Activated CD8-positive, alpha-beta T cell treated with anti-CD3 and anti-CD28 coated beads, Interleukin-2, amount 10 ng/mL, durations not matched to agents 7 days and 5 days (primary cell): ENCODE measurements at places on chromosomes 16 and 17.

GRCh38 chr17:79831265-79832217, 7.7 kb downstream of the CBX4 start:
- DNase-seq = peak; percentile 20

- DNase-seq = no peak
Measured at GRCh38 chr17:80952291-80952690, 39.4 kb upstream of the CHMP6 start.

- DNase-seq = no peak
Measured at GRCh38 chr16:56909527-56909979, 22.4 kb upstream of the HERPUD1 start.

DNA sequence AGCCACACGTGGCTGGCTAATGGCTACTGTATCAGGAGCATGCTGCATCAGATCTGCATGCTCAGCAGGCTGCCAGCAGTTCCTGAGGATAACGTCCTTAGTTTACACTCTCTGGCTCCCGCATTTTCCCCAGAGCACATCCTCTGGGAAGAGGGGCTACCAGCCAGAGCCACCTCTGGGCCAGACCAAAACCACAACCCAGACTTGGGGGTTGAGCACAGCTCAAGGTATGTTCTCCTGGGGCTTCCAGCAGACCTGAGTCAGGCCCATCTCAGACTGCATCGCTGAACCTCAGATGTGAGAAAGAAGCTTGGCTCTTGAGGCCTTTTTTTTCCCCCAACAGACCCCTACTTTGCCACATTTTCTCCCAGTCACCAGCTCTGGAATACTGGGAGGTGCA, 23.7 kb upstream of the WSCD1 start:
- DNase-seq = no peak

GRCh38 chr16:13507530-13507929, 412.4 kb upstream of the ERCC4 start:
- no peak for DNase-seq

- DNase-seq = no peak
Measured at GRCh38 chr17:153851-154250, 16.5 kb downstream of the SCGB1C2 start.

DNA sequence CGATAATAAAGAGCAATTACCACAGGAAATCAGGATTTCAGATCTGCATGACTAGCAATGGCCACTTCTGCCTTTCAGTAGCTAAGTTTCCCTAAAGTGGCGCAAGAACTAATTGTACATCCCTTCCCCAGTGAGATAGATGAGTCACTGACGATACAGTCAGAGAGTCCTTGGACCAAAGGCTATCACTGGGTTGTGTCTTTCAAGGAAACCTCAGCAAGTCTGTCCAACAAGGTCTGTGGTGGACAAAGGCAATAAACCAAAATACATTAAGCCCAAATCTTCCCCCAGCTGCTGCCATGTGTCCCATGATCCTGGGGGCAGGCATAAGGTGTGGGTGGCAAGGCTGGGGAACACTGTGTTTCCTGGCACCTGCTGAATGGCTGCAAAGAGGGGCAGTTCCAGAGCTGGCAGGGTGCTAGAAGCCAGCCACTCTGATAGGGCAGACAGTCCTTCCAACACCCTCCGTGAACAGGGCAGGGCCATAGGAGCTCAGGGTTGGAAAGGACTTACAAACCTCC, 20.5 kb upstream of the MTMR4 start:
- no peak for DNase-seq

- DNase-seq = no peak
Measured at GRCh38 chr16:75169899-75170405, 21.6 kb downstream of the ZFP1 start.

DNA sequence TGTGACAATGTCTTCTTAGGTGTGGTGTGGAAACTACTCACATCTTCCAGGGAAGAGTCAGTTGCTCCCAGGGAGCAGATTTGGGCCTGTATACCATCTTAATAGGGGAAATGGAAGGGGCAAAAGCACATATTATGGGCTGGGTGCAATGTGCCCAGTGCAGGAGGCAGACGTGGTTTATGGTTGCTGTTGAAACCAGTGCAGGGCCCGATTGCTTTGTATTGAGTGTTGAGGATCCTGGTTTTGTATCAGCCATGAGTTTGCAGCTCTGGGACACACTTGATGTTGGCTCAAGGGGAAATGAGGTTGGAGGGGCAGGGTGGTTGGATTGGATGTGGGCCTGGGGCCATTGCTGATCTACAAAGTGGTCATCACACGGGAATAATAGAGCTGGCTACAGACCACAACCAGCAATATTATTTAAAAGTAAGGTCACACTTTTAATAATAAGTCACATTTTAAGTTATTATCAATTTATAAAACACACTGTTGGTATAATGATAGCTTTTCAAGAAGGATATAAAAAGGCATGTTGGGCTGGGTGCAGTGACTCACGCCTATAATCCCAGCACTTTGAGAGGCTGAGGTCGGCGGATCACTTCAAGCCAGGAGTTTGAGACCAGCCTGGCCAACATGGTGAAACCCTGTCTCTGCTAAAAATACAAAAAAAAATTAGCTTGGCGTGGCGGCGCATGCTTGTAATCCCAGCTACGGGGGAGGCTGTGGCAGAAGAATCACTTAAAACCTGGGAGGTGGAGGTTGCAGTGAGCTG, 302.4 kb downstream of the SEC14L1 start:
- DNase-seq = no peak

DNA sequence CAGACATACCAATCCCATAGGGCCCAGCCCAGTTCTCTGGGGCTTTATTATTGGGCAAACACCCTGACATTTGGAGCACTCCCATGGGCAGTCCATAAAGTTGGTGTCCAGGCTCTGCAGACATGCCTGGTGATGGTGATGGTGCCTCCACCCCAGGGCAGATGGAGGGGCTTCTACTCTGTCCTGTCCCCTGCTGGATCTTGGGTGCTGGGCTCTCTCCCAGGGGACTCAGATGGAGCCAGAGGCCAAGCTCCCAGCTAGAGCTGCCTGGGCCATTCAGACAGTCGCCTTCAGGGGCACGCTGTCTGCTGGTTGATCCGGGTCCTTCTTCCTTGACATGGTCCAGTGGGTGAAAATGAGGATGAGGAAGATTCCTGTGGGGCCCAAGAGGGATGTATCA, 10.6 kb downstream of the CDH16 start:
- no peak for DNase-seq

DNA sequence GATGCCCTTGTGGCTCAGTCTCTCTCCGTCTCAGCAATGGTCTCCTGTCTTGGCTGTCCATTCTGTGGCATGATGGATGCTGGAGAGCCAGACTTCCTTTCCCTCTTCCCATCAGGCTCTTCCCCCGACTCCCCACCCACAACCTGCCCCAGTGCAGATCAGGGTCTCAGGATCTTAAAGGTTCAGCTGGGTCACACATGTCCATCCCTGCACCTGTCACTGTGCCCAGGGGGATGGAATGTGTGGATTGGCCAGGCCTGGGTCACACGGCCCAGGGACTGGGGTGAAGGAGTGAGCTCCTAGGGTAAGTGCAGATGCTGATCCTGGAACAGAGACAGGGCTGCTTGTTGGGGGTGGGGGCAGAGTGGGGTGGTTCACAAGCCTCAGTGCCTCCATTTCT, 23.0 kb downstream of the ADGRG5 start:
- DNase-seq = no peak
